ENCODE measurements at places on chromosomes 5 and 9. TPM values are rescaled to one million over a fixed set of nuclear protein-coding genes. Genes with fewer than 3 reads are reported as not detected.

INSL6 gene
- total RNA-seq = not detected

CDC20B gene
- total RNA-seq = not detected

SERINC5 gene
- total RNA-seq = 10.9 TPM

SLC45A2 gene
- under 0.01 TPM for total RNA-seq

LMX1B gene
- total RNA-seq = not detected

All from fibroblast of lung (primary cell).